Hematopoietic multipotent progenitor cell treated with erythropoietin and hydrocortisone succinate and interleukin-3 and kit ligand, for 17 days (in vitro differentiated cells): ENCODE measurements at places on chromosomes 6 and 20.

- DNase-seq = no peak
Measured at GRCh38 chr20:50116368-50116999, 3.5 kb upstream of the UBE2V1 start.

DNA sequence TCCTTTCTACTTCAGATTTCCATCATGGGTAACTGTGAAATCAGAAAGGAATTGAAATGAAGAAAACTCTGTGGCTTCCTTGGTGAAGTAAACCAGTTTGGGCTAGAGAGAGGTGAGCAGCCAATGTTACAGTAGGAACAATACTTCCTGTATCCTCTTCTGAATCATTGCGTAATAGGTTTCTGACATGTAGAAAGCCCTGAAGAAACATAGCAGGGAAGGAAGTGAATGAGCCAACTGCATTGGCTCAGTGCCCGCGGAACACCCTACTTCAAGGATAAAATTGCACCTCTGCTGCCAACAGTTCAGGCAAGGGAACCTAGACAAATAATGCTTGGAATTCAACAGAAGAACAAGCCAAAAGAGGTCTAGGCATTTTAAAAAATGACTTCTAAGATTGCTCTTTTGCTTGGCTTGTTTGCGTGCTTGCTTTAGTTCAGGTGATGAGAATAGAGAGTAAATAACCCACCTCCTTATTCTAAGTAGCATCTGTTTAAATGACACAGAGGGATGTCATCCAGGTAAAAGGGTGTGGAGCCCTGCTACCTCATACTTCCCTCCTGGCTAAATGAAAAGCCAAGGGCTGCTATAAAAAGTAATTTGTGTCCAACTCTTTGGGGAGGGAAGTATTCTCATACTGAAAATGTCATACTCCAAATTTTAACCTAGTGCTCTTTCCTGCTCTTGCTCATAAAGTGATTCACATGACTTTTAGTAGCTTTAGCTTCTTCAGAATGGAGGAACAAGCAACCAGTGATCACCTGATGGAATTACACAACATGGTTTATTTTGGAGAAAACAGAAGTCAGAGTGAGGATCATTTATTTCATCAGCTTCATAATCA is 30.0 kb upstream of the AKIRIN2 start:
- peak; percentile 59 for DNase-seq

GRCh38 chr6:113491376-113491775 is 365.8 kb upstream of the MARCKS start:
- DNase-seq = no peak

GRCh38 chr6:45434381-45434700 is 56.6 kb upstream of the SUPT3H start:
- no peak for DNase-seq

- DNase-seq = peak; percentile 75
Measured at GRCh38 chr20:63553251-63553932, 567 bp upstream of the FNDC11 start.

DNA sequence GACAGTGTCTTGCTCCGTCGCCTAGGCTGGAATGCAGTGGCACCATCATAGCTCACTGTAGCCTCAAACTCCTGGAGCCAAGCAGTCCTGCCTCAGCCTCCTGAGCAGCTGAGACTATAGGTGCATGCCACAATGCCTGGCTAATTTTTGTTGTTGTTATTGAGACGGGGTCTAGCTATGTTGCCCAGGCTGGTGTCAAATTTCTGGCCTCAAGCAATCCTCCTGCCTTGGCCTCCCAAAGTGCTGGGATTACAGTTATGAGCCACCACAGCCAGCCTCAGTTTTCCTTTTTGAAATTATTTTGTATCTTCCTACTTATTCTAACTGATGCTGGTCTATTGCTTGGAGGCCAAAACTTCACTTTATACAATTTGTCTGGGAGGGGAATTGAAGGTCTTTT is 436.1 kb downstream of the UTRN start:
- no peak for DNase-seq

GRCh38 chr20:63459070-63459380 is 13.4 kb downstream of the KCNQ2 start:
- DNase-seq = no peak

GRCh38 chr20:17345321-17345720 is 118.5 kb downstream of the PCSK2 start:
- DNase-seq = no peak

- DNase-seq = no peak
Measured at GRCh38 chr6:169868458-169868857, 117.0 kb downstream of the ERMARD start.

GRCh38 chr6:70834520-70834919 is 122.3 kb downstream of the B3GAT2 start:
- DNase-seq = no peak

DNA sequence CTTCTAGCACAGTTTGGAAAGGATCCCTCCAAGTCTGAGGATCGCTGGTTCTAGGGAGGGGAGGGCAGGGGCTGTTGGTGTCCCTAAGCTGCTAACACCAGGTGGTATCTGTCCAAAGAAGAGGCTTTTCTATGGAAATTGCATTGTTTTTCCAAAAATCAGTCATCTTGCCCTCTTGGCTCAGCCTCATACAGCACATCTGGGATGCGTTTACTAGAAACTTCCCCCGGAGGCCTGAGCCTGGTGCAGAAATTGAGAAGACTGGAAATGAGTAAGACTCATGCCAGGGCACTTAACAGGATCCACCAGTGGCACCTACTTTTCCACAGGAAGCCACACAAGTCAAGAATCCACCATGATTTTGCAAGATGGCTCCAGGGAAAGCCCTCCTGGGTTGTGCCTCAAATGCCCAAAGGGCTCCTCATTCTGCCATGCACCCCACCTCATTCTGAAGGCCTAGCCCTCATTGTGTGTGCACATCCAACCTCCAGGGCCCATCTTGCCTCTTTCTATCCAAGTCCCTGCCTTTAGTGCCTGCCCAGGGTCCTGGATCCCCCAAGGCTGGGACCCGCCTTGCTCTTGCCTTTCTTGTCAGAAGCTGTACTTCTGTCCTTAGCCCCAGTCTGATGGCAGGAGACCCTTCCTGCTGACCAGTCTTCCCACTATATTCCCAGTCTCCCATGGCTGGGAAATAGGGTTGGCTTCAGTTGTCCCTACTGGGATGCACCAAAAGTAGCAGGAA is 97.6 kb downstream of the MRPL14 start:
- DNase-seq = no peak

DNA sequence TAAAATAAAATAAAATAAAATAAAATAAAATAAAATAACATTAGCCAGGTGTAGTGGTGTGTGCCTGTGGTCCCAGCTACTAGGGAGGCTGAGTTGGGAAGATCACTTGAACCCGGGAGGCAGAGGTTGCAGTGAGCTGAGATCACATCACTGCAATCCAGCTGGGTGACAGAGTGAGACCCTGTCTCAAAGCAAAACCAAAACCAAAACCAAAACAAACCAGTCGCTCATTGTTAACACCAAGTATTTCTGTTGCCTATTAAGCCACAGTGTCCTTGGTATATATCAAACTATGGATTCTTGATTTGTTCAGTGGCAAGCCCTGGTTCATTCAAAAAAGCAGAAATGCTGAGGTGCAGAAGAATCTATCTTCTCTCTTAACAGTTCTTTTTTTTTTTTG is 65.7 kb downstream of the PYGB start:
- DNase-seq = no peak

GRCh38 chr6:84271061-84271716 is 43.7 kb upstream of the CEP162 start:
- DNase-seq = peak; percentile 12

GRCh38 chr20:2771631-2772080 is 28.8 kb downstream of the CPXM1 start:
- no peak for DNase-seq

GRCh38 chr6:87907521-87907920 is 140.1 kb upstream of the SPACA1 start:
- DNase-seq = no peak

GRCh38 chr6:162917506-162917905 is 189.7 kb downstream of the PACRG start:
- DNase-seq = no peak

GRCh38 chr6:133499662-133500061 is 258.5 kb downstream of the EYA4 start:
- DNase-seq = no peak

DNA sequence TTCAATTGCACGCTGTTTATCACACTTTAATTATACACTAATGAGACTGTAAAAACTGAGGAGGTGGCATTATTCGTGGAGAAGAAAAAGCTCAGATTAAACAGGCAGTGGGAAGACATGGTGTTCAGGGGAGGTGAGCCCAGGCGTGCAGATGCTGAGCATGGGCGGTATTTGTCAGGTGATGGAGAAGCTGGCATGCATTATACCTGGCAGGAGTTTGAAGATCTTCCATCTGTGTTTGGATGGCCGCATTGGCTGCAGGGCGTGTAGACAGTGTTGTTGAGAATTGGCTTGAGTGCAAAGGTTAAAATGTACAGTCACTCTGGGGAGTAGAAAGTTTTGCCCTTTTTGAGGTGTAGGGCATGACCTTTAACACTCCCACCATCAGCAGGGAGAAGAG is 213.8 kb downstream of the ERMARD start:
- no peak for DNase-seq

GRCh38 chr20:57481281-57481711 is 43.6 kb downstream of the CTCFL start:
- no peak for DNase-seq

DNA sequence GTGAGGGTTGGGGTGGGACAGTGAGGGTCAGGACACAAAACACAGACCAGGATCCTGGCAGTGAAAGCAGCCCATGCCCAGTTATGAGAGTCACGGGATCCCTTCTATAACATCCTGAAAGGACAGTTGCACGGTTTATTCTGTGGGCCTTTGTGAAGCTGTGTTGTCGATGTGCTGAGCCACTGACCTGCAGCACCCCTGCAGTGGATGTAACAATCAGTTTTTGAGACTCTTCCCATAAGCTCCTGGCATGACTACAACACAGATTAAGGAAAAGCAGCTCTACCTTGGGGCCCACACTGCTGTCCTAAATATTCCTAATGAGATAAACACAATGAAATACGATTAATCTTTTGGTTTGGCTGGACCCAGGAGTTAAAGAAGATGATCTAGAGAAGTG is 3.7 kb downstream of the PYGB start:
- no peak for DNase-seq

- no peak for DNase-seq
Measured at GRCh38 chr20:10673176-10673841, 490 bp downstream of the JAG1 start.

DNA sequence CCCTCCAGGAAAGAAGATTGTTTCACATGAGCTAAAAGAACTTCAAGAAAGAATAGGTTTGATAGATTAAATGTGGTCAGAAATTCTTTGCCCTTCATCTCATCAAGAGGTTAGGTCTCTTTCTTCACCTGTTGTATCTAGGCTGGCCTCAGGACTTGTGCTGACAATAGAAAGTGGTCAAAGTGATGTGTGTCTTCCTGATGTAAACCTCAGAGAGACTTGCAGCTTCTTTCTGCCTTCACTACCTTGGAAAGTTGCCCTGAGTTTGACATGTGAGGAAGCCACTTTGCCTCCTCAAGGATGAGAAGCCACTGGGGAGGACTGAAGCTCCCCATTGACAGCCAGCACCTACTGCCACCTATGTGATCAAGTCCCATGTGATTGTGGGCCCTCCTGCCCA is 46.3 kb downstream of the TBPL1 start:
- DNase-seq = no peak

DNA sequence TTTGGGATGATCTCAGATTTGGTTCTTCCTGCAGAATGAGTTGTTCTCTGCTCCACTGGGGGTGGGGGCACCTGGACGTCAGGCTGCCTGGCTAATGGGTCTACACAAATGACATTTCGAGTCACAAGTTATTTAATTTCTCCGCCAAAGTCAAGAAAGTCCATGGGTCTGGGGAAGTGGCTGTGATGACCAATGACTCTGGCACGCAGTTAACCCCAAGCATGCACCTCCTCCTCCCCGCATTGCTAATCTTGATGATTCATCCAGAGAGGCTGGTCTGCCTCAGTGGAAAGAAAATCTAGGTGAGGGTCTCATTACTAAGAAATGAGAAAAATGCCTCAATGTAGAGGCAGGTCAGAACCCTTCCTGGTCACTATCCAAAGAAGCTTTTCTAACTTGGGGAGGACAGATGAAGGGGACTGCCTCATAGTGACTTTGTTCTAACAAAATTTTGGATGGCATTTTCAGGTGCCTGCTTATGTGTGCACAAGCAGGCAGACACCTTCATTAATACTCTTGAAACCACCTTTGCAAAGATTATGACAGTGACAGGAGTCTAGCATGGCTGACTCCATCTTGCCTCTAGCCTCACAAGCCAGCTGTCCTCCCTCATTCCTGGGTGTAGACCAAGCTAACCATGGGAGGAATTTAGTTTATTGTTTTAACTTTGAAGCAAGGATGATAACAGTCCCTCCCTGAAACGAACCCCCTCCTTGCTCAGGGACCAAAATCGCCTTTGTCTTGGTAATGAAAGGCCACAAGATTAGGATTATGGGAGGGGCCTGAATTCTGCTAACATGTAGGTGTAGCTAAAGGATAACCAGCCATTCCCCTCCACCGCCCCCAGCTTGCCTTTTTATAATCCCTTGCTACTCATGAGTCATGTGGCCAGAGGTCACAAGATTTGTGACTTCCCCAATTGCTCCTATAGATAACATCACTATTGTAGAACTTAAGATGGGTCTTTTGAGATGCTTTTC is 98.6 kb upstream of the MRPS10 start:
- no peak for DNase-seq

DNA sequence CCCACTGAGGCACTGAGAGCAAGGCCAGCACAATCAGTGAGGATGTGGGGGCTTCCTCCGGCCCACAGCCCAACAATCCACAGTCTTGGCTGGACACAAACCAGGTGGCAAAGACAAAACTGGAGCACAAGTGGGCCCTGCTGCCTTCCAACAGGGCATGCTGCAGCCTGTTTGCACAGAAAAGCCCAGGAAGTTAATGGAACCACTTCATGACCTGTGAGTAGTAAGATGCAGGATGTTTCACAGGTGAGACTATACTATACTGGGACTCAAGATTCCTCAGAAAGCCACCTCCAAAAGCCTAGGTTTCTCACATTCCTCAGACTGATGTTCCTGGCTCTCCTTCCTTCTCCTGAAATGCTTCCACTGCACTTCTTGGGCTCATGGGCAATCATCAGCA is 235.5 kb downstream of the KIF16B start:
- DNase-seq = no peak

DNA sequence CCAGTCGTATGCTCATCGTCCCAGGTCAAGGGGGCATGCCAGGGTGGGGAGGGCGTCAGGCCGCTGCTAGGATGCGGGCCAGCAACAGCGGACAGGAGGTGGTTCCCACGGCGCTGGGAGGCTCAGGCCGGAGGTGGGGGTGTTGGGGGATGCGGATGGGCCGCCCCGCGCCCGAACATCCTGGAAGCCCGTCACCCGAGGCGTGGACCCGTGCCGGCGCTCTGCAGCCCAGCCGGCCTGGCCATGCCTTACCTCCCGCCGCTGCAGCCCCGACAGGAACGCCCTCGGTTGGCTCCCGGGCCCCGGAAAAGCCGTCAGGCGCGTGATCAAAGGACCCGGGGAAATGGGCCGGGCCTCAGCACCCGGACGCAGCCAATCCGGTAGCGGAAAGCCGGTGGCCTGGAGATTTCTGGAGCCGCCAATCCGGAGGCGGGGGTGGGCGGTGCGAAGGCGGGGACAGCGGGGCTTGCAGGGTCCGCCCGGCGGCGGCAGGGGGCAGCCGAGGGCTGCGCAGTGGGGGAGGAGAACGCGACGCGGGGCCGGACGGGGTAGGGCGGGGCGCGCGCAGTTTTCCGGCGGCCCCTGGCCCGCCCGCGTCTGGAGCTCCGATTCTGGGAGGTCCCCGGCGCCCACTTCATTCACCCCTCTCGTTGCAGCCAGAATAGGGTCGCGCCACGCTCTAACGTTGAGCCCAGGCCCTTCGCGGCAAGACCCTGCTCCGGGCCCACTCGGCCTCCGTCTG is at the start of gene SMIM29:
SMIM29 (minus strand) TSS at position 280 of the 742 bp plus-strand sequence. CDS start 1,215 bp downstream, outside the sequence.
- DNase-seq = peak; percentile 95
